Mammary epithelial cell (primary cell): ENCODE measurements at places on chromosomes 13 and 19. TPM values are rescaled to one million over a fixed set of nuclear protein-coding genes. Genes with fewer than 3 reads are reported as not detected.

DNA sequence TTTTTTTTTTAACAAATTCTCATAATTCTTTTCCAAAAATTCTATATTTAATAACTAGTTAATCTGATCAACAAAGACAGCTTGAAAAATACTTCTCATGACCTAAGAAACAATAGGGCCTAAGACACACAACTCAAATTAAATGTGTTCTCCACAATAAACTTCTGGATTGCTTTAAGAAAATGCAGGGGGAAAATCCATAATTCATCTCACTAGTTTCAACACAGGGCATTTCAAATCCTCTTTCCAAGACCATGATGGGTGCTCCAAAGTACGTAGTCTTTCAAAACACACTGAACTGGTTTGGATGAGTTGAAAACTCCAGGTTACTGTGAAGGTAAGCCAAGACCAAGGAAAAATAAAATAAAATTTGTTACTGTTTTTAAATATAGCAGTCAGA lies 62.6 kb downstream of the DCLK1 start:
- DNase-seq, result no peak

GRCh38 chr19:50300051-50300450 lies 29.1 kb downstream of the KCNC3 start:
- DNase-seq, result no peak

GRCh38 chr13:76885203-76886004 lies 801 bp downstream of the KCTD12 start:
- peak; percentile 74 for DNase-seq

GRCh38 chr19:10320602-10321416 lies 5.0 kb upstream of the FDX2 start:
- DNase-seq, result no peak

DNA sequence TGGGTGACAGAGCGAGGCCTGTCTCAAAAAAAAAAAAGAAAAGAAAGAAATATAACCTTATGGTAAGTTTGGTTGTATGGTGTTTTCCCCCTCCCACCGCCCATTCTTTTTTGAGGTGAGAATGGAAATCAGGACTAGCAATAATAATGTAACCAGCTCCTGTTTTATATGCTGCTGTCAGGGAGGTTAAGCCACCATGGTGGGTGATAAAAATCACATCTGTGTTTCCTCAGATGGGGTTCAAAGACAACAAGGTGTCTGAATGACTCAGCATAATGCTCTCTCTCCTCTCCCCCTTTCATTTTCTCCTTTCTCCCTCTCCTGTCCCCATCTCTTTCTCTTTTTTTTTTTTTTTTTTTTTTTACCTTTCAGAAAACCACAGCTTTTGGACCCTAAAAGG lies 28.3 kb upstream of the GARRE1 start:
- no peak for DNase-seq

- DNase-seq, result no peak
These were observed 1.9 kb downstream of the MKNK2 start for GRCh38 chr19:2048959-2049740.

- peak; percentile 79 for DNase-seq
These were observed 109.6 kb downstream of the KLF5 start for GRCh38 chr13:73168226-73168952.

- peak; percentile 39 for DNase-seq
These were observed 10.7 kb upstream of the CACNG6 start for GRCh38 chr19:53980539-53981375.

DNA sequence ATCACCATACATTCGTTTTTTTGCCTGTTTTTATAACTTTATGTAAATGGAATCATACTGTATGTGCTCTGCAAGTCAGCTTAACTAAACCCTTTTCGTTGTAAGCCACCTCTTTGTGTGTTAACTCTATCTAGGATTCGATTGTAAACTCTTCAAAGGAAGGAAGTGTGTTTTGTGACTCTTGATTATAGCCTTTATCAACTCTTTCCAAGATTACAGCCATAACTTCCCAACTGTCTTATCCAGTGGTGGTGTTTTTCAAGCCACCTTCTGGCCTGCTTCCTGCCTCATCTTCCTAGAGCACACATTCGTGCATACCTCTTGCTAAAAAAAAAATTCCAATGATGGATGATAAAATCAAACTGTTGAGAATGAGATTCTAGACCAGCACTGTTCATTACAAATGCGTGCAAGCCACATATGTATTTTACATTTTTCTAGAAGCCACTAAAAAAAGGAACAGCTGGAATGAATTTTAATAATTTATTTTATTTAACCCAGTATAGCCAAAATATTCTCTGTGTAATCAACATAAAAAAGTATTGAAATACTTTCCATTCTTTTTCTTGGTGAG lies 12.0 kb upstream of the FBXL3 start:
- DNase-seq, result no peak

- no peak for DNase-seq
These were observed 304.2 kb downstream of the COG6 start for GRCh38 chr13:39959497-39960144.

DNA sequence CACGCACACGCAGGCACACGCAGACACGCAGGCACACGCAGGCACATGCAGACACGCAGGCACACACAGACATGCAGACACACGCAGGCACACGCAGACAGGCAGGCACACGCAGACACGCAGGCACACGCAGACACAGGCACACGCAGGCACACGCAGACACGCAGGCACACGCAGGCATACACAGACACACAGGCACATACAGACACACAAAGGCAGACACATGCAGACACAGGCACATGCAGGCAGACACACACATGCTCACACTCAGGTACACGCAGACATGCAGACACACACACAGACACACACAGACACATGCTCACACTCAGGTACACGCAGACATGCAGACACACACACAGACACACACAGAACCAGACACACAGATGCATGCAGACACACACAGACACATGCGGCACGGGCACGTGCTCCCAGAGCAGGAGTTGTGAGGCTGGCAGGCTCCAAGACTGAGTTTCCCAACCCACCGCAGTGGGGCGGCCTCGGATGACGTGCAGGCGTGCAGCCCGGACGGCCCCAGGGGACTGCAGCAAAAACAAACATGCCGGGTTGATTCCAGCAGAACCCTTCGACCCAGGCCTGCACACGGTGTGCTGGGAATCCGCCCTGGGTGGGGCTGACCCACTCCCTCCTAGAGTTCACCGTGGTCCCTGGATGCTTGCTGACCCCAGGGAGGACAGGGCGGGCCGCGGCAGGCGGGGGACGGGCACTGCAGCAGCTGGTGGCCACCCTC lies 100.0 kb downstream of the GADD45B start:
- DNase-seq, result no peak

GRCh38 chr13:77565635-77566034 lies 30.1 kb downstream of the SCEL start:
- peak; percentile 16 for DNase-seq

DNA sequence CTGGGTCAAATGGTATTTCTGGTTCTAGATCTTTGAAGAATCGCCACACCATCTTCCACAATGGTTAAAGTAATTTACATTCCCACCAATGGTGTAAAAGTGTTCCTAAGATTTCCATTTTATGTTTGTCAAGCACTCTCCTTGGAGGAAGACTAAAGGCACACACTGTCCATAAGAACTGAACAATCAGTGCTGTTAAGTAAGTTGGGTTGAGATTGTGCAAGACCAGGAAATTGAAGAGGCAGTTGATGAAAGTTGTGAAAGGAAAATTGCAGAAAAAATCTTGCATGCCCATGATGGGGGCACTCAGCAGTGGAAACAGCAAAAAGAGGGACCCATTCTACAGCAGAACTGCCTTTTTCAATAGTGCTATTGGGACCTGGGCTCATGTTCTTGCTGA lies 323.6 kb downstream of the DLEU7 start:
- no peak for DNase-seq

DNA sequence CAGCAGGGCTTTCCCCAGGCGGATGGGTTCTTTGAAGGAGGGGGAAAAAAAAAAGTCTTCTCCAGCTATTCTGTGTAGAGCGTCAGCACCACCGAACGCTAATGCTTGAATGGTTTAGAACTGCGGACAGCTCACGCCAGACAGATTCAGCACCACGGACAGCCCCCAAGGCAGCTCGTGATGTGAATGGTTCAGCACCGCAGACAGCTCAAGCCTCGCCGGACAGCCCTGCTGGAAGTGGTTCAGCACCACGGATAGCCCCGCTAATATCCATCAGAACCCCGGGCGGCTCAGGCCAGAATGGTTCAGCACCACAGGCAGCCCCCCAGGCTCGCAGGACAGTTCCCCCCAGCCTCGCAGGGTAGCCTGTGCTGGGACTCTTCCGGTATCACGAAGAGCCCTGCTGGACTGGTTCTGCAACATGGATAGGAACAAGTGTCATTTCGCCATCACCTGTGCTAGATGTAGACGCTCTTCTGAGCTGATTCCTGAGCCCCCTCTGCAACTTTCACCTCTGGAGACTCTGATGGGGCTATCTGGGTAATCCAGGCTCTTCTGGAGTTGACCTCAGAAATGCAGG lies 4.9 kb upstream of the SMIM17 start:
- peak; percentile 65 for DNase-seq

- DNase-seq, result peak; percentile 82
These were observed 27.3 kb upstream of the MPHOSPH8 start for GRCh38 chr13:19606152-19606551.

DNA sequence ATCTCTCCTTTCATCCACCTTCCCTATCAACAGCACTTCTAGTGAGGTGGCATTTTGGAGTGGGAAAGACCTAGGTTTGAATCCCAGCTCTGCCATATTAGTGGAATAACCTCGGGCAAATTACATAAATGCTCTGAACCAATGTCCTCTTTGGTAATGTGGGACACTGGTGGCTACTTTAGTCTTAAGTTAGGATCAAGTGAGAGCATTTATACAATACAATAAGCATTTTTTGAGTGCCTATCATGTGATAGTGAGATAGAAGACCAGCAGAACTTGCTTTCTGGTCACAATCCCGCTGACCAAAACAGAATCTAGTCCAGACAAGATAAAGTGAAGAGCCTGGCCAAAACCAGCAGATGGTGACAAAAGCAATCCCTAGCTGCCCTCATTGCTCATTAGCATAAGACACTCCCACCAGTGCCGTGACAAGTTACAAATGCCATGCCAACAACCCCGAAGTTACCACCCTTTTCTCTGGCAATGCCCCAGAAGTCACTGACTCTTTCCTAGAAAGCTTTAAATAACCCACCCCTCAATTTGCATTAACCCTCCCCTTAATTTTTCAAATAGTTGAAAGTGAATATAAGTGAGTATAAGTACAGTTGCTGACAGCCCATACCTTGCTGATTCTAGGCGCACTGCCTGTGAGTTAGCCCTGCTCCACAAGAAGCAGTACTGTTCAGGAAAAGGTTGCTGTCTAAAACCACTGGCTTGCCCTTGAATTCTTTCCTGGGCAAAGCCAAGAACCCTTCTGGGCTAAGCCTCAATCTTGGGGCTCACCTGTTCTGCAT lies 28.9 kb upstream of the KPNA3 start:
- DNase-seq, result no peak

ZSCAN18 gene
- polyA plus RNA-seq, result 5.9 TPM

GGN gene
- not detected for polyA plus RNA-seq

SLC5A5 gene
- polyA plus RNA-seq, result not detected

B3GNT8 gene
- 0.93 TPM for polyA plus RNA-seq

C19orf12 gene
- 10.5 TPM for polyA plus RNA-seq

COX6B2 gene
- polyA plus RNA-seq, result 1.4 TPM
